ENCODE measurements at places on chromosomes 1 and 21.

- DNase-seq: no peak
These were observed 23.2 kb downstream of the VPS26C start for GRCh38 chr21:37243961-37244360.

- no peak for DNase-seq
These were observed 10.9 kb upstream of the UBR4 start for GRCh38 chr1:19220991-19221390.

DNA sequence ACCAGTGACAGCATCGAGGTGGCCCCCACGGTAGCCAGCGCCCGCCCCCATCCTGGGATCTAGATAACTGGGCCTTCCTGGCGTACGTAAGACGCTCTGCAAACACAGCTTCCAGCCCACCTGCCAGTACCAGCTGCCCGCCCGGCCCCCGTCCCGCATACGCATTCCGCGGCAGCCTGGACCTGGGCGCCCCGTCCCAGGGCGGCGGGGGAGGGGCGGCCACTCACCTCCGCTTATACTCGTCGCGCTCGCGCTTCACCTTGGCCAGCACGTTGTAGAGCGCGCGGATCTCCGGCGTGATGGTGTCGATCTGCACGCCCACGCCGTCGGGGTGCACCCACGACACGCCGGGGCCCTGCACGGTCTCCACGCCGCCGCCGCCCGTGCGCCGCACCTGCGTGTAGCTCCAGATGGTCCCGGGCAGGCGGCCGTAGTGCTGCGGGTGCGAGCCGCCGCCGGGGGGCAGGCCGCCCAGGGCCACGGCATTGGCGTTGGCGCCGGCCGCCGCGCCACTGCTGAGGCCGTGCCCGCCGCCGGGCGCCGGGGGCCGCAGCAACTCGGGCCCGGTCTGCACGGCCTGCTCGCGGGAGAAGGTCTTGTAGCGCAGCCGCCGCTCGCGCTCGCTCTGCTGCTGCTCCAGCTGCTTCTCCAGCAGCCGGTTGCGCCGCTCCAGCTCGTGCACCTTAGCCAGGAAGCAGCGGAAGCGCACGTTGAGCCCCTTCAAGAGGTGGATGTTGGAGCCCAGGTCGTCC, 859 bp downstream of the IFFO2 start:
- no peak for DNase-seq

DNA sequence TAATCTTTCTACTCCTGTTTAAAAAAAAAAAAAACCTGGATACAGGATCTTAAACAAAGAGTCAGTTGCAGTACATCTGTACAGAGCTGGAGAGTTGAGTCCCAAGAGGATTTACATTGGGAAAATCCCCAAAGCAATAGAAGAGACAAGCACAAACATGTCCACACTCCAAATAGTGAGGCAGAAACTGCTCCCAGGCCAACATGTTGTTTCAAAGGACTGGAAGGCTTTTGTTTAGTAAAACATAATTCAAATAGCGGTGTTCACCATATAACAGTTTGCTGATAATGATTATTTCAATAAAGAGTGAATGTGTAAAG, 425.4 kb downstream of the ADGRL2 start:
- DNase-seq: no peak

DNA sequence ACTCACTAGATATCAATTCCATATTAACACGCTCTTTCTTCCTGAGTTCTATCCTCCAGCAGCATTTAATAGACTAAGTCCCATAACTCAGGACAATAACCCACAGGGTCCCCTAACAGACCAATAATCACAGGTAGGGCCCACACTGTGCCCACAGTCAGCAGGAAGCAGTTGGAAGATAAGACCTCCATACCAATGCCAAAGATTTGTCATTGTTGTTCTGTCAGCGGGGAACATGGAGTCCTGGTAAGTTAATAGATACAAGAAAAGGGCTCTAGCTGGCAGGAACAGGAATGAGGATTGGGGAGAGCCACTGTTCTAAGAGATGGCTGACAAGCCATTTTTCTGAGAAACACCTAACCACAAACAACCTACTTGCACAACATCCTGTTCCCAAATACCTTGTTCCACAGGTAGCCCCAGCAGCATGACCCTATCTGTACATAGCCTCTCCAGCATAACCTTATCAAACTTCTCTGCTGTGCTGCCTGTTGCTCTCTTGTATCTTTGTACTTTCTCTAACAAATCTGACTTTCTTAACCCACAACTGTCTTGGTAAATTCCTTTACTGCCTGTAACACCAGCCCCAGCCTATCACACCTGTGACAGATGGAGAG, 142.0 kb upstream of the KCNJ15 start:
- no peak for DNase-seq

GRCh38 chr1:156582388-156583017, 3.0 kb downstream of the TTC24 start:
- DNase-seq: no peak

- DNase-seq: no peak
These were observed 61.9 kb downstream of the TIAM1 start for GRCh38 chr21:31282095-31282709.

- no peak for DNase-seq
These were observed 11.2 kb downstream of the SPATA46 start for GRCh38 chr1:162365284-162366020.

DNA sequence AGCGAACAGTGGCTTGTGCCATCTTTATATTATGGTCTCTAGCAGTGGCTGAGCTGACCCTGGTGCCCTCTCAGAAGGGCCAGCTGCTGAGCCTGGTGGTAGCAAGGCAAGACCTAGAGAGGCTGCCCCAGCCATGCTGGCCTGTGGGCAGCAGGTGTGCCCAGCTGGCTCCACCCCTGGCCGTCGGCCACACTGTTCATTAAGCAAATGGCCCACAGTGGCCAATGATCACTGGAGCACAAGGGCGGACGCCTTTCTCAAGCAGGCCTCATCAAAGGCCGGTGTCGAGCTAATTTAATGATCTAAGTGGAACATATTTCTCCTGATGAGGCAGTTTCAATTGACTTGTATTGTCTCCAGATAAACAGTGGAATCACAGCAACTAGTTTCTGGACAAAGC, 89.4 kb downstream of the GRIK3 start:
- DNase-seq: no peak

GRCh38 chr1:72063364-72064044, 218.8 kb downstream of the NEGR1 start:
- DNase-seq: no peak

- no peak for DNase-seq
These were observed 3.8 kb upstream of the CA6 start for GRCh38 chr1:8941906-8942305.

GRCh38 chr1:178945763-178946266, 74.9 kb upstream of the ANGPTL1 start:
- DNase-seq: no peak

GRCh38 chr1:58035523-58035922, 511.0 kb downstream of the OMA1 start:
- DNase-seq: no peak

DNA sequence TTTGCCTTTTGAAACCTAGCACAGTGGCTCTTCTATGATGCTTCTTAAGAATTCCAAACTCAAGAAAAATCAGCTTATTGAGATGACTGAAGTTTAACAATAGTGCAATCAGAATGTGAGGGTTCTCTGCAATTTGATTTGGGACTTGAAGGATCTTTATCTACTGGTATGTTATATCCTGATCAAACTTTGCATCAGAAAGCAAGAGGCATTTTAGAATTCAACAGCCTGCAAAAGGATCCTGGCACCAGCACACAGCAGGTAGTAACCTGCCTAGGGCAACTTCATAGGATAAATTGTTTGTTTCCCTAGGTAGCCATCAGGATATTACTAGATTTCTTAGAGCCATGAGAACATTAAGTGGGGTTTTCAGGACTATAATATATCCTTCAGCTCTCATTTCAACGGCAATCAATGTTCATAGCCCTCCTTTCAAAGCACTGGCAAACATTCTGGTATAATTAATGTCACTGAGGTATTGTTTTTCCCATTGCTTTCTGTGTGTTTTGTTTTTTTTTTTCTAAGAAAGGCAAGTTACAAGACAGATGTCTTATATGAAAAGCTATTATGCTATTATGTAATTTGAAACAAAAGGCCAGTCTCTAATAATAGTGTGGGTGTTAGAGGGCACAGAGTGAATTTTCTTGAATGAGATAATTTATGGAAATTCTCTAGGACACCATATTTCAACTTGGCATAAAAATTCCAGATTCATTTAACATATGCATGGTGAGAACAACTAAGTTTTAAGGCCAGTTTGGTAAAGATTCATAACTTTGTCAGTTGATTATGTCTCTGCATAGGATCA, 34.5 kb downstream of the NTNG1 start:
- no peak for DNase-seq

DNA sequence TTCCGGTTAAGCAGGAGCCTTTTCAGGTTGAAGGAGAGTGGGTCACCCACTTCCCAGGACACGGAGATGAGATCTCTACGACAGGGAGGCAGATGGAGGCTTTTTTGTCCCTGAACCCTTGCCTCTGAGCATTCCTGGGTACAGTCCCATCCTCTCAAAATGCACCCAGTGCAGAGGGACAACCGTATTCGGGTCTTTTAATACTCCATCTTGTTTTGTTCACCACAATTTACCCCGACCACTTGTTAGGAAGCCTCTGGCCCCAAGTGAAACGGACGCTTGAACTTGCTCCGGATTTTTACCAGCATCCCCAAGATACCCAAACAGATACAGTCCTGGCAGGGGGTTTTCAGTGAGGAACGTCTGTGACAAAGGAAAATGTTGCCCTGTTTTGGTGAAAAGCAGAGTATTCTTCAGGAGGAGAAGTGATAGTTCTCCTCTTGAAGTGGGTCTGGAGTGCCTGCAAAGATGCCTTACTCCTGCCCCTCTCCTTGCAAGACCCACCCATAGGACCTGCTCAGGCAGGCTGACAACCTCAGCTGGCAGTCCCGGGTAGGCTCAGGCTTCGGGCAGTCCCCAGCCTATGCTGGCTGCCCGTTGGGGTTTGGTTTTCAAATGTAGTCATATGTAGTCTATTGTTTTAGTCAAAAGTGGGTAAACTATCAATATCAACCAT, 669 bp upstream of the ARL8A start:
- DNase-seq: no peak

DNA sequence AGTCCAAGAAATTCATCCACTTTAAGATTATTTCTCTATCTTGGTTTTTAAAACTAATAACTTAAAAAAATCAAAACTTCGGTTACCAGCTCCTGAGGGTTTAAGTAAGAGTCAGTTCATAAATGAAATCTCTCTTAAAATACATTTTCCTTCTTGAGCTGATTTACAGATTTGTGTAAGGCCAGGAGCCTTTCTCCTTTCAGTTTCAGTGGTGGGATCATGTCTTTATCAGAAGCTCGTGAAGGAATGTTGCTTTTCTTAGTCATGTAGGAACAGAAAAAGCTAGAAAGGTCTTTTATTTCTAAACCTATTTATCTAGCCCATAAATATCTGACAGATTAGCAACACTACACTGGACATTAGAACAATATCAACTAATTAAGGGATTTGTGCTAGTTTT, 390.2 kb downstream of the GPATCH2 start:
- DNase-seq: no peak

DNA sequence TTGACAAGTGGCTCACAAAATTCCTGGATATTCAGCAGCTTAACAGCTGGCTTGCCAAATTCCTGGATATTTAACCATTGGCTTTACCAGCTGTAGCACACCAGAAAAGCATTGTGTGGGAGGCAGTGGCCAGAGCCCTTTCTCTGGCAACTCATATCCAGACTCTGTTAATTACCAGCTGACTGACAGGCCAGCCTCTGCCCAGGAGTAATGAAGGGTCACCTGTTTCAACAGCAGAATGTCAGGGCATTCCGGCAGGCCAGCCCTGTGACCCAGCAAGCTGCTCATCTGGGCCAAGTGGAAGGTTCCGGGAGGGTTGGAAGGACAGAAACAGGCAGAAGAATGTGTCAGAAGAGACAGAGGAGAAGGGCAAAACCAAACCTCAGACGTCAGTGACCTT, 35.2 kb upstream of the KIRREL1 start:
- DNase-seq: no peak

DNA sequence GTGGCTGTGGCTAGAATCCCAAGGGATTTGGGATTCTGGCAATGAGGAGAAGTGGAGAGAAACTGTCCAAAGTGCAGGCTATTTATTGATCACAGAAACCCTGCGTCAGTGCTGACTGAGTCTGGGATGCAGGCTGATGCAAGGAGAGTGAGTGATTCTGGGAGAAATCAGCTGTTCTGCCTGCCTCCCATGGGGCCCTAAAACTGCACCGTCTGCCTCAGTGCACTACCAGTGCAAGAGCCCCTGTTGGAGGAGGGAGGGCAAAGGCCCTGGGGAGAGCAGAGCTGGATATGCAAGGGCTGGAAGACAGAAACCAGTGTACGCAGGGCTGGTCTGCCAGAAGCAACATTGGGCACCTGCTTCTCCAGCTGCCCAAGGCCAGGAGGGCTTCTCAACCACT, 42.6 kb downstream of the C1orf198 start:
- no peak for DNase-seq

DNA sequence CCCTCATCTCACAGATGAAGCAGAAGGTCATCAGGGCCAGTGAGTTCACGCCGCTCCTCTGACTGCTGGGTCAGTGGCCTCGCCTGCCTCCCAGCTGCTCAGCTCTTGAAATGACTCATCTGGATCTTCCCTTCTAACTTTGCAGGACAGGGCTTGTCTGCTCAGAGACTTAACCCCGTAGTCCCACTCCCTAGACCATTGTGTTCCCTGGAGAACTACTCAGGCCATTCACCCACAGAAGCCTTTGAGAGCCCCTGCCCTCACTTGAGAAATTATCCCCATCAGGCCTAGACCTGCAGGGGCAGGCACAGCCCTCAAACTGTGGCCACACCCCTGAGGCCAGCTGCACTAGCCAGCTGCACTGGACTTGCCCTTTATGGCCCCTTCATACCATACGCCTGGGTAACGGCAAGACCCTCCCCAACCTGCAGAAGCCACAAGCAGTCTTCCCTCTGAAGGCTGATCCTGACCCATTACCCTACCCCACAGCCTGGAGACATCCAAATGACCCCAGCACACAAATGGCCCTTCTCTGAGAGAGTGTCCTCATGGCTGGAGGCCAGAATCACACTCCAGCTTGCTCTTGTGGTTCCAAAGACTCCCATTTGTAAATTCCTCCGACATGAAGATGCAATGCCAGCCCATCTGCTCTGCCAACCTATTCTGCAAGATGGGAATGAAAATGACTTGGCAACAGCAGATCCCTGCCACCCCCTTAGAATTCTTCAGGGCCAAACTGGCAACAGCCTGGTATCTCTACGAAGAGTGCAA, 33.2 kb downstream of the RCSD1 start:
- no peak for DNase-seq

- DNase-seq: no peak
These were observed 1.2 kb downstream of the VAV3 start for GRCh38 chr1:107963601-107964335.

- DNase-seq: no peak
These were observed 16.3 kb downstream of the CNIH3 start for GRCh38 chr1:224632381-224632871.
